ENCODE measurements at places on chromosomes 3 and 15.
A peak's percentile ranks its signal among the peaks of the same experiment; 100 is the strongest.

- no peak for DNase-seq
These were observed 59.7 kb upstream of the FILIP1L start for GRCh38 chr3:100173961-100174360.

- DNase-seq: no peak
These were observed 447.7 kb upstream of the DPPA4 start for GRCh38 chr3:109784852-109785631.

- DNase-seq: no peak
These were observed 59.9 kb downstream of the CACNA2D3 start for GRCh38 chr3:54182242-54182641.

DNA sequence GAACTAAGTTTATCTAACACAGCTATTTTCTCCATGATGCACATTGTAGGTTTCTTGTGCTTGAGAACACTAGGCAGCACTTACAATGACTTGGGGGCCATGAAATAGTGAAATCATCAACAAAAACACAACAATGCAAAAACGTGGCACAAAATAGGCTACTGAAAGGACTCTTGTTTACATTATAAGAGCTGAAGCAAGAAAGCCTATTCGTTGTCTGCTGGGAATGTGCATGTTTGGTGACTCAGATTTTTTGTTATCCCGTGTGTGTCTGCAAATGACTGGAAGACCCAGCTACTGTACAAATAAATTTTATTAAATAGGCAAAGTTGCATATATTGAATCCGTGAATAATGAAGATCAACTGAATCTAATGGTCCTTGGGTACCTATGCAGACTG is 85.0 kb downstream of the TCF12 start:
- no peak for DNase-seq

DNA sequence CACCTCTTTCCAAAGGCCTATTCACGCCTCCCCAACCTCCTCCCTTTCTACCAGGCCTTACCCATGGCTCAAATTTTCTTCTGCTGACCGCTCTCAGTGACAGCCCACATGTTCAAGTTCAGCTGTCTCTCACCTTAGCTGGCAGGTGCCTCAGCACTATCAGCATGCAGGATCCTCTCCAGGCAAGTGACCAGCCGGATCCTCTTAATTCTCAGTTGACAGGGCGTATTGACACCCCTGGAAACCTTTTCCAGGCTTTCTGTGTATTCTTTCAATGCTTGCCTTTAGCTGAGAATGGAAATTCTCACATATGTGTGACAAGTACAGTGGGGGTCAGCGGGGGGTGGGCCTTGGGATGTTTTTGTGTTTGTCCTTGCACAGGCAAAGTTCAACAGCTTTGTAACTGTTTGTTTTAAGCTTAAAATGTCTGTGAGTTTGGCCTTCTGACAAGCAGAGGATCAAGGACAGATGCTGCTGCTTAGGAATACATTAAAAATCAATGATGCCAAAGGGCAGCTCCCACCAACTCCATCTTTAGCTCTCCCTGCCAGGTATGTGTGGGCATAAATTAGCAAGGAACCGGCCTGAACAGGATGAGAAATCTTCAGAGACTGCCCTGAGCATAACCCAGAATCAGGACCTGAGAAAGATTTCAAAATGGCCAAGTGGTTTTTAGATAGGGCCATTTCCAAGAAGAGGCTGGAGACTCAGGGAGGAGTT is 17.4 kb upstream of the BDH1 start:
- DNase-seq: no peak

DNA sequence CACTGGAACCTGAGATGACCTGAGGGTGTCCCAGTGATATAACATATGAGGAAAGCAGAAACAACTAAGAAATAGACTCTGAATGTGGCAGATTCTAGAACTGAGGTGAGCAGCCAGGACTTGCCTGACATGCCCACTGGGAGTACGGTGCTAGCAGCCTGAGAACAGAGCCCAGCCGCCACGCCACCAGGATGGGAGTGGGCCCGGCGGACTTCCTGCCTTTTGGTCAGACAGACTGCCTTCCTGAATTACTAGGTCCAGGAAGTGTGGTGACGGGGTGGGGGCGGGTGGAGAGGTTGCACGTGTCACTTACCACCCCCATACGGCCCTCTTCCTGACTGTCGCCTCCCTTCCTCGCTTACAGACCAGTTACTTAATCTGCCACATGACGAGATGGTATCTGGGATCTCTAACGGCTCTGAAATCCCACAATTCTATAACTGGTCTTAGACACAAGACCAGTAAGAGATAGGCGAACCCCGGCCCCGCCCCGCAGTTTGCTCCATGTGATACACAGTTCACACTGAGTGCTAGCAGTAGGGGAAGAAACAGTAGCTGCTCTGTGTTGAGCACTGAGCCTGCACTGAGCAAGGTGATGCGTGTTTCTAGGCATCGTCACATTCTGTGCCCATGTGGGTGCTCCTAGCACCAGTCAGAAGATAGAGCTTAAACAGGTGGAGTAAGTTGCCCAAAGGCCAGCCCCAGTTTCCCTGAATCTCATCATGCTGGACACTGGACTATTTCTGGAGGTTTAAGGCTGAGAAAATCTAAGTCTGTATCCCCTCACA is 95.7 kb downstream of the CPN2 start:
- no peak for DNase-seq

- no peak for DNase-seq
These were observed 107.4 kb downstream of the GLDN start for GRCh38 chr15:51448622-51449399.

DNA sequence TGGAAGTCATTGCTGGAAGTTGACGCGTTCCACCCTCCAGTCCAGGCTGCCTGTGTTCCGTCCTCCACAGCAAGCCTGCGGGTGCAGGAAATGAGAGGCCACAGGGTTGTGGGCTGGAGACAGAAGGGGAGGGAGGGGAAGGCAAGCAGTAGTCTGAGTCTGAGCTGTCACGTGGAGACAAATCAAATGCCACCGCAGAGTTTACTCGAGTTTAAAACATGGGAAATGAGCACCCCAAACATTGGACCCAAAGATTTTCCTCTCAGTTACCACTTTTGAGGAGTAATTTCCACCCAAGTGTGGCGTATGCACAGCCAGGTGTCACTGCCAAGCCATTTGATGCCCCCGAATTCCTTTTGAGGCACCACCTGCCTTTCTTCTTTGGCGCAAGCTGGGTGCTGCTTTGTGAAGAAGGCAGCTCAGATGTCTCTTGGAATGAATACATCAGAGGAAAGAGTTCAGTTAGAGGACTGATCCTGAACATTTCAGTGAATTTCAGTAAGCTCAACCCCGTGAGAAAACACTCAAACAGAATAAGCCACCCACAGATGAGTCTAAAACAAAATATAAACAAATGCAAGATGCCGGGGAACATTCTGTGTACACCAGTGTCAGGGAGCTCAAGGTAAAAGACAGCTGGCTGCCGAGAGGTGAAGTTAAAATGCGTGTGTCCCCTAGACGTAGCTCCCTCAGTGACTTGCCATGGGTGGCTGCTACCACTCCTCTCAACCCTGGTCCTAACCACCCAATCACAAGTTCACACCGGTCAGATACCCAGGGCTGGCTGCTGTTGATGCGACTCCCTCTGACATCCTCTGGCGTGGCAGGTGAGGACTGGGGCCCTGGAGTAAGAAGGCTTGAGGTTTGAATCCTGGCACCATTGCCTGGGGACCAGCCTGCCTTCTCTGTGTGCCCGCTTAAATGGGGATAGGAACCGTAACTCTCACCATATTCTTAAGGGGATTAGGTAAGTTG is 203.8 kb downstream of the UACA start:
- peak; percentile 49 for DNase-seq

DNA sequence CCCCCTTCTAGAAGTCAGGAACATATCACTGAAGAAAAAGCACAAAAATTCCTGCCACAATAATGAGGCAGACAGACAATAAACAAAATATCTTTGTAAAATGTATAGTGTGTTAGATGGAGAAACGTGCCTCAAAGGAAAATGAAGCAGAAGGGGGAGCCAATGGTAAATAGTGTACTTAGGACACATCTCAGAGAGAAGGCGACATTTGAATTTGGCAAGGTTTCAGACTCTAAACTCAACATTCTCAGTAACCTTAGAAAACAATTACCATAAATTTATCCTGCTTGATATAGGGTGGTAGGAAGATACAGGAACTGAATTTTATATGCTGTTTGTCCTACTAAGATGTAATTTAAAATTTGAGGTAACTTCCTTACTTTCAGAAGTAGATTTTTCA is 52.6 kb upstream of the PTX3 start:
- no peak for DNase-seq

GRCh38 chr3:46664188-46664970 is 29.1 kb downstream of the ALS2CL start:
- no peak for DNase-seq

- DNase-seq: no peak
These were observed 20.6 kb downstream of the ACKR2 start for GRCh38 chr3:42829628-42830436.

DNA sequence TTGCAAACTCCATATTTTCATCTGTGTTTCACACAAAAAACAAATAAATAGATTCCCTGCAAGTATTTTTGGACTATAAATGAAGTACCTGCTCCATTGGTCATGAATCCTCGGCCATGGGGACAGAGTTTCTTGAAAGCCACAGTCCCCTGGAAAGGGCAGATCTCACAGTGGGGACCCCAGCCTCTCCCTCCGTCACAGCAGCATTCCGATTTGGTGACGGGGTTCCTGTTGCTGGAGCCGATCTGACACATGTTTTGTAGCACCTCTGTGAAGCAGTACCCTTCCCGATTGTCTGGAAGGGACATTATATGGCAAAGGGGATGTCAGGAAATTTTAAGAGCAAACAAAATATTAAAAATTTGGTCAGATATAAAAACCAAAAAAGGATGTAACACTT is 96.2 kb downstream of the DUT start:
- no peak for DNase-seq

DNA sequence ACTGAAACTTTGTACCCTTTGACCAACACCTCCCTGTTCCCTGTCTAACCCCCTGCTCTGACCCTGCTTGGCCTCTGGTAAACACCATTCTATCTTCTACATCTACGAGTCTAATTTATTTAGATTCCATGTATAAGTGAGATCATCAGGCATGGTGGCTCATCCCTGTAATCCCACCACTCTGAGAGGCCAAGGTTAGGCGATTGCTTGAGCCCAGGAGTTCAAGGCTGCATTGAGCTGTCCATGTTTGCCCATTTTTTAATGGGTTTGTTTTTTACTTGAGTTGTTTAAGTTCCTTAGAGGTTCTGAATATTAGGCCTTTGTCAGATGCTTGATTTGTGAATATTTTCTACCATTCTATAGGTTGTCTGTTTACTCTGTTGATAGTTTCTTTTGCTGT is 16.9 kb downstream of the FBXW12 start:
- no peak for DNase-seq

DNA sequence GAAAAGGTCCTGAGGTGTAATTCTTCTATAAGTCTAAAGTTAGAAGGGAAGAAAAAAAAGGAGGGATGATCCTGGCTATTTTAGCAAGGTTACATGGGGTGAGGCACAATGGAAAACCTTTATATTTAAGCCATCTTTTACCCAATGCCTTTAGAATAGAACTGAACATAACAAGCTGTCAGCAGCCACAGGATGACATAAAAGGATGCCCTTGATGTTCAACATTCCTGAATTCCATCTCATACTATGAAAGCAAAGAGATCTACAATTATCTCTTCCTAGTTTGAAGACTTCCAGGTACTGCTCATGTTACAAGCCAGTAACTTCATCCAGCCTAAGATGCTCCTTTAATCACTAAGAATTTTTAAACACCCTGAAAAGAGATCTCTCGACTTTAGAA is 26.9 kb downstream of the NEK10 start:
- DNase-seq: no peak

DNA sequence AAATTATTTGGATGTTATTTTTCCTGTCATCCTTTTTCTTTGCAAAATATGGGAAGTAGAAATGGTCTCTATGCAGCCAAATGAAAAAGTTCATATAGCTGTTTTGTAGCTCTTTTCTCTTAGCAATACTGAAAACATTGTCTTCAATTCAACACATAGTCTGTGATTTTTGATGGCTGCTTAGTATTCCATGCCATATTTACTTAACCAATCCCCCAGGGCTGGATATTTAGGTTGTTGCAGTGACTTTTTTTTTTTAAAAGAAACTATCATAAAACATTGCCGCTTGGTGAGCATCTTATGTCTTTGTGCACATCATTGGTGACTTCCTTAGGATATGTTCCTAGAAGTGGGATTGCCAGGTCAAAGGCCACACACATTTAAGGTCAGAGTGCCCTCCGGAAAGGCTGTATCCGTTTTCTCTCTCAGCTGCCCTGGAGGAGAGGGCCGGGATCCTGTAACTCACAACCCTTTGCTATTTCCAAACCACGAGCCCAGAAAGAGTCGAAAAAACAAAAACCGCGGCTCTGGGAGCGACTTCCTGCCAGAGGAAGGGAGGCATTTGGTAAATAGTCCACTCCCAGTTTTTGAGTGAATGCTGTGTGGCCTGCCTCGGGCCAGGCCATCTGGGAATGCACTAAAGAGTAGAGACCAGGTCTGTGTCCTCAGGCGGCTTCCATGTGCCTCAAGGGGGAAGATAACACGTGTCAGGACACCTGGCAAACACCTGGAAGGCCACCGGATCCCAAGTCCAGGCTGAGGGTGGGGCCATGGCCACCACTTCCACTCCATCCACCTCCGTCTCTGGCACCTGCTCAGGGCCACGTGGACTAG is 41.9 kb downstream of the SMAD6 start:
- no peak for DNase-seq

DNA sequence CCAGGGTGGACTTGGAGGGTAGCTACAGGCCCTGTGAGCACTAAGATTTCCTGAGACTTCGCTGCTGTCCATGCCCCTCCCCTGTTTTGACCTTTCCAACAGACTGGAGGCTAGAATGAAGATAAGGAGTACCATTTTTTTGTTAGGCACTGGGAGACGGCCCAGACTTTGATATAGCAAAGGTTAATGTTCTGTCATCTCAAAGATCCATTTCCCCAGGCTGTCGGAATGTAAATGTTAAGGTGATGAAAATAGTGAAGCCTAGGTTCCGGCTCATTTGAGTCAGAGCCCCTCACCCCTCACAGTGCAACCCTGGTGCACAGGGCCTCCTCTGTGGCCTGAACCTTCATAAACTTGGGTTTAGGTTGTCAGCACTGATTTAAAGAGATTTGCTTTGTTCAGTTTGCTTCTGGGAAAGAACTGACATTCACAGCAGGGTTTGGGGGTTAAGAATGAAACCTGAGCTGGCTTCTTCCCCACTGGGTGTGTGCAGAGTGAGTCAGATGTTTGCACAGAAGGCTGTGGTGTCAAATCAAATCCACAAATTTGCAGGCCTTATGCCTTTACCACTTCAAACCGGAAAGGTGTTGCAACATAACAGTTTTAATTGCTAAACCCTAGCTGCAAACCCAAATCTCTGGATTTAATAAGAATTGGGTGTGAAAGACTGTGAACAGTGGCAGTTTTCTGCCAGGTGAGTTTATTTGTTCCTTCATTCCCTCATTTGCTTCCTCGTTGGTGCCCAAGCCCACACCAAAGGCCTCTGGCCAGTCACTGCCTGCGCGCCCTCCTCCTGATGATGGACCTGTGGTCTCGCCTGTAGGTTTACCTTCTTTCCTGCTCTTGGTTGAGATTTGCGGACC is 20.6 kb upstream of the KCTD6 start:
- no peak for DNase-seq
